SHP77 (cell line): ENCODE measurements at places on chromosomes 3 and 15.

DNA sequence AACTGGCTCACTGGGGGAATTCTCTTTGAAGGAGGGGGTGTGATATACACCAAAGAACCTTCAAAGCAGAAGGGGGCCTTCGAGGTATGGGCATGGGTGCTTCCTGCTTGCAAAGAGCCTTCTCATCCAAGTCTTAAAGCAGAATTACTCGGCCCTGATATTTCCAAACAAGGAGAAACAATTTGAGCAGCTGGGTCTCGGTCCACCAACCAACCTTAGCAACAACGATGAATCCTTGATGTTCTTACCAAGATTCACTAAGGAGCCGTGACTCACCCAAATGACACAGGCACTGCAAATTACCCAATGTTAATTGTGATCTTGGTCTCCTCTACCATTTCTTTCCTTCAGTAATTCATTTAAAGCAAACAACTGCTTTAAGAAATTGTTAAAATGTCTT is 7.7 kb downstream of the HOMER2 start:
- no peak for DNase-seq

DNA sequence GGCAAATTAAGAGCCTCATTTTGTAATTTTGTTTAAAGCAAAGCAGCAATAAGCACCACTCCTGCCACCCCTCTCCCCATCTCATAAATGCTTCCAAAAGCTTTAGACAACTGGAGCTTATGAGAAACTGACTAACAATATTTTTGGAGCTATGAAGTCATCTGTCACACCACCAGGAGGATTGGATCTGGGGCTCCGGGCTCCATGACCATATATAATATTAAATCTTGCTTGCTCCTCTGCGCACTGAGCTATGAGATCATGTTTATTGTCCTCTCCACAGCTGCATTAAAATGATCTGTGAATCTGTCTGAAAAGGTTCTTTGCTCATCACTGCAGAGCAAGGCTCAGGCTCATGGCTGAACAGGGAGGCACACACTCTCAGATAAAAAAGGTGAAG is 323.7 kb downstream of the ZNF621 start:
- no peak for DNase-seq

- DNase-seq: no peak
Observed at GRCh38 chr3:88991496-88991895, 115.9 kb upstream of the EPHA3 start.

GRCh38 chr3:16417945-16418739 is 95.4 kb downstream of the RFTN1 start:
- DNase-seq: no peak

- DNase-seq: no peak
Observed at GRCh38 chr3:36305929-36306520, 74.3 kb upstream of the STAC start.

DNA sequence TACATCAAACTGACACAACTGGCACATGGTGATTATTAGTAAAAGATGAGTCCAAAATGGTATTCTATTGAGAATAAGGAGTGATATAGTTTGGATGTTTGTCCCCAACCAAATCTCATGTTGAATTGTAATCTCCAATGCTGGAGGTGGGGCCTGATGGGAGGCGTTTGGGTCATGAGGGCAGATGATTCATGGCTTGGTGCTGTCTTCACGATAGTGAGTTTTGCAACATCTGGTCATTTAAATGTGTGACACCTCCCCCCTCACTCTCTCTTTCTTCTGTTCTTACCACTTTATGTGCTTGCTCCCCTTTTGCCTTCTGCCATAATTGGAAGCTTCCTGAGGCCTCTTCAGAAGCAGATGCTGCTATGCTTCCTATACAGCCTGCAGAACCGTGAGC is 90.6 kb downstream of the RSL24D1 start:
- DNase-seq: no peak

DNA sequence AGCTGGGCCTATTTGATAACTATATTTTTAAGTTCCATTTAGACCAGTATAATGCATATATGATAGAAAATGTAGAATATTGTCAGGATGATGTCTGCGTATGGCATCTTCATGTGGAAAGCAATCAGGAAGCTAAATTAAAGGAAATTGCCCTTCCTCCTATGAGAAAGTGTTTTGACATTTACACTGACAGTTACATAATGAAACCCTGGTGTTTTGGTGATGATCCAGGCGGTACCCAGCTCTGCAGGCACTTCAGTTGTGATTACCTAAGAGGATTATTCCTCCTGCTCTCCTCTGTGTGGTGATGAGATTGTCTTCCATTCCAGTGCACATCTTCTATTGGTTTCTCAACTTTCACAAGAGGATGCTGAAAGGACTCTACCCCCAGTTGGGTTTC is 126.5 kb upstream of the MITF start:
- DNase-seq: no peak

GRCh38 chr15:33116198-33116597 is 78.3 kb downstream of the FMN1 start:
- no peak for DNase-seq

GRCh38 chr3:126925411-126926171 is 57.3 kb upstream of the PLXNA1 start:
- no peak for DNase-seq

DNA sequence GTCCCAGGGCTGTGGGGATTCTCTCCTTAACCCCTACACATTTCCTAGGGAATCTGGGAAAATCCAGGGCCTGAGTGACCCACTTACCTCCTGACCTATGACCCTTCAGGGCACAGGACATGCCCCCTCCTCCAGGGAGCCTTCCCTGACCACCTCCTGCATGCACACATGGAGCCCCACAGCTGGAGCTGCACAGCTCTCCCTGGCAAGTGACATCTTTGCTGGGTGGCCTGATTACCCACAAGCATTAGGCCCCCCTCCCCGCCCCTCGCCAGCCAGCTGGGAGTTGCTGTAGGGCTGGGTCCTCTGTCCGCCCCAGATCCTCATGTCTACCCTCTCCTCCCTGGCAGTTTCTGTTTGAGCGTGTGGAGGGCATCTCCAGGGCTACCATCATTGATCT is 21.4 kb downstream of the HDAC11 start:
- no peak for DNase-seq

DNA sequence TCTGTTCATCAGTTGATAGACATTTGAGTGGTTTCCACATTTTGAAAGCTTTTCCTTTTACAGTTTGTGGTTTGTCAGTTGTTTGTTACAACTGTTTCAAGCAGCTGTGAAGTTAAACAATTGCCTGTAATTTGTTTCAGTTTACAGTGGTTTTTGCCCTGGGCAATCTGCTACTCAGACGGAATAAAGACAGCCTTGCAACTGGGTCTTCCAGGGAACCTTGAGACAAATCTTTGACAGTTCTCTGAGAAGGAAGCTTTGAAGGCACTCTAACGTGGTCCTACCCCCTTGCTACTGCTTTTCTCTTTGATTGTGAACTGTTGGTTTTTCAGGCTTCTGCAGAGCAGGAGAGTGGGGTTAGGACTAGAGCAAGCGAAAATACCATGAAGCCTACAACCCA is 28.0 kb downstream of the LRRC28 start:
- no peak for DNase-seq

- DNase-seq: peak; percentile 52
Observed at GRCh38 chr15:65286069-65286703, 497 bp downstream of the PARP16 start.

DNA sequence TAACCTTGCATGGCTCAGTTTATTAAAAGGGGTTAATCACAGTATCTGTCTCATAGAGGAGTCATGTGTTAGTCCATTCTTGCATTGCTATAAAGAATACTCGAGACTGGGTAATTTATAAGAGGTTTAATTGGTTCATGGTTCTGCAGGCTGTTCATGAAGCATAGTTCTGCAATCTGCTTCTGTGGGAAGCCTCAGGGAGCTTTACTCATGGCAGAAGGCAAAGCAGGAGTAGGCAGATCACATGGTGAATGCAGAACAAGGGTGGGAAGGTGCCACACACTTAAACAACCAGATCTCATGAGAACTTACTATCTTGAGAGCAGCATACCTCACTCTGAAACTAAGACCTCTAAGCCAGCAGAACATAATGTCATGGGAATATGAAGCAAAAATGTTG is 42.2 kb upstream of the PTX3 start:
- no peak for DNase-seq

DNA sequence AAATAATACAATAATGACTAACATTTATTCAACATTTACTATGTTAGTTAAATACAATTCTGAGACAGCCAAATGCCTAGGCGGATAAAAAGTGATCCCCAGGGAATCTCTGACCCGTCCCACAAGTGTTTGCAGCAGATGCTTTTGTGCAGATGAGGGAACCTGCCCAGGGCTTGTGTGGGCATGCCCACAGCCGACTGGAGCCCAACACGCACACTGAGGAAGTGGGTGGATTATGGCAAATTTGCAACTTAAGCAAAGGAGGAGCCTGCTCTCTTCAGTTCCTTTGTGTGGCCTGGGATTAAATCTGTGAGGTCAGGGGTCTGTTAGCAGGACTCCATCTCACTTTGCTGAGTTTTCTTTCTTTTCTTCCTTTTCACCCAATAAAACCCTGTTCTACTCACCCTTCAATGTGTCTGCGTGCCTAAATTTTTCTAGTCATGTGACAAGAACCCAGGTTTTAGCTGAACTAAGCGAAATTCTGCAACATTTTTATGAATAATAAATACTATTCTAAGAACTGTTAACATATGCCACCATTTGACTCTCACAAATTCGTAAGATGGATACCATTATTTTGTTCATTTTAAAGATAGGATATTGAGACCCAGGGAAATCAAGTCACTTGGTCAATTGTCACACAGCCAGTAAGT is 13.9 kb upstream of the RTP1 start:
- no peak for DNase-seq

DNA sequence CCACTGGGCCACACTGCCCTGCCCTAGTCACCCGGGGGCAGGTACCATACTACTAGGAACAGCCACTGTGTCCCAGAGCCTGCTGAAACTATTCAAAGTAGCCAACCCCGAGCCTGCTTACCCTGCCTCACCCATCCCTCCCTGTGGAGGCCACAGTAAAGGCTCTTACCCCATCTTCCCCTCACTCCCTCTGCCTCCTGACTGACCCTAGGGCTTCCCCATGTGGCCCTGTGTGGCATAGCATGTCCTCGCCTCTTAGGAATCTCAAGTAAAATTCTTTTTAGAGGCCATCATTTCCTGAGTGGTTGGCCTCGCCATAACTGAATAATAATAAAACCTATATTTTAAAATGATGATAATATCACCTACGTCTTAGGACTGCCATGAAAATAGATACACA is 112.2 kb upstream of the SLC6A11 start:
- DNase-seq: no peak

- no peak for DNase-seq
Observed at GRCh38 chr3:70056081-70056480, 56.5 kb downstream of the SAMMSON start.

DNA sequence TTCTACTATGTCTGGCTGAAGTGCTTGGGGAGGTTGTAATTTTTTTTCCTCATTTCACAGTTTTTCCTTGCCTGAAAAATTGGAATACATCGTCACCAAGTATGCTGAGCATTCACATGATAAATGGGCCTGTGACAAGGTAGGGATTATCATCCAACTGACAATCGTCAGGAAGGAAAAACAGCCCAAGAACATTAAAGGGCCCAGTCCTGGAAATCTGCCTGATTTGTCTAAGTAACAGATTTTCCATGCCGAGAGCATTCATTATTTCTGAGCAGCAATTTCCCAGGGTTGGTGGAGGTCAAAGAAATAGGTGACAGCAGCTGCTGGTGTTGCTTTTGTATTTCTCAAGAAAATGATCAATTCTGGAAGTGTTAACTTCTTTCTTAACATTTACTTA is 226.0 kb upstream of the CHRM5 start:
- DNase-seq: no peak

DNA sequence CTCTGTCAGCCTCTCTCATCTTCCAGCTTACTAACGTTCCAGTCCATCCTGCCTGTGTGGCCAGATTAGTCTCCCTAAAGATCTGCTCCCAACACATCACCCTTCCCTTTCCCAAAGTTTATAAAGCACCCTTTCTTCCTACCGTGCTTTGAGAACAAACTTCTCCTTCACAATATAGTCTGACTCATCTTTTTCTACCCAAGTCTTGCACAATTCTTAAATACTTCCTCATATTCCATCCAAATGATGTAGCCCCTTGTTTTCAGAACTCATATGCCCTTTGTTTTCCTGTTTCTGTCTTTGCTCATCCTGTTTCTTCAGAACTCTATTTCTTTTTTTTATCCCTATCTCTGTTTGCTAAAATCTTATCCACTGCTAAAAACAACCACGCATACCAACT is 326.8 kb downstream of the MFSD1 start:
- DNase-seq: no peak

- DNase-seq: no peak
Observed at GRCh38 chr3:61983479-61983878, 389.9 kb downstream of the FEZF2 start.

- DNase-seq: peak; percentile 37
Observed at GRCh38 chr3:187744169-187745151, 808 bp downstream of the BCL6 start.

GRCh38 chr3:145159640-145160039 is 1001.3 kb downstream of the PLOD2 start:
- no peak for DNase-seq

- DNase-seq: no peak
Observed at GRCh38 chr3:27680517-27681246, 41.4 kb downstream of the EOMES start.

GRCh38 chr3:79200456-79200855 is 567.3 kb downstream of the ROBO1 start:
- no peak for DNase-seq

- DNase-seq: no peak
Observed at GRCh38 chr3:117128872-117129271, 419.3 kb downstream of the TUSC7 start.

- DNase-seq: peak; percentile 22
Observed at GRCh38 chr15:99486371-99487336, 79.1 kb upstream of the MEF2A start.

DNA sequence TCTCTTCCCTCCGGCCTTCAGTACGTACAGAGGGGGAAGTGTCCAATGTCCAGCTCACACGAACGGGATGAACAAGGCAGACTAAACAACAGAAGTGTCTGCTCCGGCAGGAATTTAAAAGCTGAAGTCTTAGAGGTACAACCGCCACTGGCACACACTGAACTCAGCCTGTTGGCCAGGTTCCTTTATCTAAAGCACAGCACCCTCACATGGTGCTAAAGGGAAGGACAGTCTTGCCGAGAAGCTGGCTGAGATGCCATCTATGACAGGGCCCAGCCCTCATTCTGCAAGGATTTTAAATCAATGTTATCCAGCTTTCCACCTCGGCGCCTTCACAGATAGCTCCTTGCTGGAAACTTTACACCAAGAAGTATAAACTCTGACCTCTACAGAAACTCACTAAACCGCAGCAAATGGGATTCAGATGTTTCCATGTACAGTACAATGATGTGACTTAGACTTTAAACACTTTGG is 2.8 kb downstream of the ADAMTS17 start:
- peak; percentile 24 for DNase-seq

GRCh38 chr3:43286841-43287499 is 630 bp downstream of the SNRK start:
- peak; percentile 8 for DNase-seq

- no peak for DNase-seq
Observed at GRCh38 chr3:131907796-131908195, 127.0 kb downstream of the CPNE4 start.

- DNase-seq: no peak
Observed at GRCh38 chr3:24519368-24520100, 24.9 kb upstream of the THRB start.

- DNase-seq: no peak
Observed at GRCh38 chr3:179840985-179841384, 188.1 kb downstream of the USP13 start.

- DNase-seq: no peak
Observed at GRCh38 chr15:74176262-74177214, 3.0 kb downstream of the ISLR start.
